Left kidney (tissue), 8 donors: ENCODE measurements at places on chromosomes 12 and 14.

- DNase-seq: no peak
Observed at GRCh38 chr12:56749359-56749758, 2.8 kb downstream of the PRIM1 start.

DNA sequence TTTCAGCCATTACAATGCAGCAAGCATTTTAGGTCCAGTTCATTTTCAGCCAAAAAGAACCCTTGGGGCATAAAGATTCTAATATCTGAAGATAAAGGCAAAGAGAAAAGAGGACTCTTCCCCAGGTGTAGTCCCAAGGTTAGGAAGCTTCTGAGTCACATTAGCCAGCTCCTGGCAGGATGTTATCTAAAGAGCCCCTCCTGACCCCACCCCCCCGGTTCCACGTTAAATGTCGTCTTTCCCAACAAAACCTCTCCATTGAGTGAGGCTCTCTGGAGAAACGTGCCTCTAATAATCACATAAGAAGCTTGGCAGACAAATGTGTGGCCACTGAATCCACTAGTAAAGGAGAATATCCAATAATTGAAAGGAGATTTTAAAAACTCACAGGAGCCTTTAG is 267.7 kb downstream of the GALC start:
- DNase-seq: no peak

GRCh38 chr12:84810611-84811010 is 102.0 kb downstream of the SLC6A15 start:
- DNase-seq: no peak

GRCh38 chr12:27178723-27179399 is 65.2 kb upstream of the STK38L start:
- DNase-seq: no peak

- no peak for DNase-seq
Observed at GRCh38 chr12:118590406-118591150, 214.2 kb downstream of the SUDS3 start.

GRCh38 chr12:42213954-42214426 is 24.1 kb downstream of the YAF2 start:
- DNase-seq: no peak

DNA sequence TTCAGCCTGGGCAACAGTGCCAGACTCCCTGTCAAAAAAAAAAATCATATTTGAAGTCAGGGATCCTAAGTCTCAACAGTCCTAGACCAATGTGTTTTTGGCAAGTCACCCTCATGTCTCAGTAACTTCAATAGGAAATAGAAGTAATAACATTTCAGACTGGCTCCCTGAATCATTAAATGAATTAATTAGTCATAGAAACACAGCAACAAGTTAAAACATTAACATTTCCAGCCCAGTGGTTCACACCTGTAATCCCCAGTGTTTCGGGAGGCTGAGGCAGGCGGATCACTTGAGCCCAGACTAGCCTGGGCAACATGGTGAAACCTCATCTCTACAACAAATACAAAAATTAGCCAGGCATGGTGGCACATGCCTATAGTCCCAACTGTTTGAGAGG is 125.2 kb downstream of the GTF2A1 start:
- no peak for DNase-seq

DNA sequence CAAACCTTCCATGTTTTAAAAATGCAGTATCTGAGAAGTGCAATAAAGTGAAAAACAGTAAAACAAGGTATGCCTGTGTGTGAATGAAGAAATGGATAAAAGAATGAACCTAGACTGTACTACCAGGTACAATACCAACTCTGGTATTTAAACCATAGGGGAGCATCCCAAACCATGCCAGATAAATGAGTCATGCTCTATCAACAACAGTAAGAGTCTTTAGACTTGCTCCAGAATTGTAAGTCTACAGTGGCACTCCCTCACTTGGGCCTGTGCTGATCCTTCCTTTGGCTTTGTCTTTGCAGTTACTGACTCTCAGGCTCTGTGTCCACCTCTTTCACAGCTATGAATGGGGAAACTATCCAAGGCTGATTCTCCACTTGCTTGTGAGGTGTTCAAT is 38.1 kb downstream of the BBS10 start:
- DNase-seq: no peak

DNA sequence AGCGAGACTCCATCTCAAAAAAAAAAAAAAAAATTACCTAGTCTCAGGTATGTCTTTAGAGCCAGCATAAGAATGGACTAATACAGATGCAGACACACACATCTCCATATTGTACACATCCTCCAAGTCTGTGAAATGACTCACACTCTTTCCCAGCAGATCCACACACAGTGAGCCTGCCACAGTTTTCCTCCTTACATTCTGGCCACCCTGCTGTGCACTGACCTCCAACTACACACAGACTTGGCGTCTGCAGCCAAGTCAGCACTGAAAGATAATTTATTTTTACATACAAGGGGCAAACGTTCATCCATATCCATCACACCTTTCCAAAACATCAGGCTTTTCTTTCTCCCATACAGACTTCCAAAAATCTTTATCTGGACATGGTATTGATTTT is 115.9 kb downstream of the SLC25A21 start:
- no peak for DNase-seq

DNA sequence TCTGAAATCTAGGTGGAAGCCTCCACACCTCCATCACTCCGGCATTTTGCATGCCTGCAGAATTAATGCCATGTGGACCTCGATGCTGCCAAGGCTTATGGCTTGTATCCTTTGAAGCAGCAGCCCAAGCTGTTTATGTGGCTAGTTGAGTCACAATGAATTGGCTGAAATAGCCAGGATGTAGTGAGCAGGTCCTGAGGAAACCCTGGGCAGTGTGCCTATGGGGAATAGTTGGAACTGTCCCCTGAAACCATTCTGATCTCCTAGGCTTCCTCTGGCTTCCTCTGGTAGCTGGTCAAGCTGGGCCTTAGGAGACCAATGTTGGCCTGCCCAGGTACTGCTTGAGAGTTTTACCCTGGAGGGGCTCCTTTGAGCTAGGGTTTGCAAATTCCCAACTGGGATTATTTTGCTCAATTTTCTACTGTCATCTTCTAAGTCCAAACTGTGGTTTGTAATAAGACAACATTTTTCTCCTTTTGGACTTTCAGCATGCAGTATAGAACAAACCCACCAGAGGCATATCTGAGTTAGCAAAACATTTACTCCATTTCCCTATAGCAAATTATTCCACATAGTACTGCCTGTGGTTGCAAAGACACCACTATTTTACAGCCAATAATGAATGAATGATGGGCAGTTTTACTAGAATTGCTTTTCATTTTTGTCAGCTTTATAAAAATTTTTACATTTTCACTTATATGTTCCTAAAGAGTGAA is 85.1 kb upstream of the AMIGO2 start:
- no peak for DNase-seq

GRCh38 chr12:101793401-101793800 is 37.4 kb downstream of the GNPTAB start:
- DNase-seq: no peak

- DNase-seq: no peak
Observed at GRCh38 chr14:61585598-61586543, 109.4 kb upstream of the HIF1A start.

DNA sequence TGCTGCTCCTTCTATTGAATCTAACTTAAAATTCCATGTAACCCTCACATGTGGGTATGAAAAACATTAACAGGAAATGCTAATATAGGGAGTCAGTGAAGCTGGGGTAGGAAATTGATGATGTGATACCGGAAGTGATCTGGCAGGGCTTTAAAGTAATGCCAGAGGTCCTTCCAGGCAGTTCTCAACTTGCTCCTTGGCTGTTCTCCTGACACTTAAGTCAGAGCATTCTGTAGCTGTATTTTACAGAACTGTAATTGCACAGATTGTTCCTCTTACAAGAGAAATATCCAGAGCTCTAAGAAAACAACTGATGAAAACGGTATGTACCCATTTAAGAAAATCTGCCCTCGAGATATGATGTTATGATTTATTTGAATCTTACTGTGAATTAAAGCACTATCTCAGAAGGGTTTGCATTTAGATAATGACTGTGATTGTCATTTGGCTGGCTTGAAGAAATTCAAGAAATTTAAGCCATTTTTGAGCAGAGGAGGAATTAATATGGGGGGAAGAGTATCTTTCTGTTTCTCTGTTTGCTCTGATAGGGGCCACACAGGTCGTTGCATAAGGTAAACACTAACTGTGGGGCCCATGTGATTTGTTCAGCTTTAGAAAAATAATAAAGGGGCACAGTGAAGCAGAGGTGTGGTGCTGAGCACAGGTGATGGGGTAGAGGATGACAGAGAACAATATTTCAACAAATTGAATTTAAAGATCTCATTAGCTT is 88.4 kb downstream of the BBS10 start:
- peak; percentile 3 for DNase-seq

- DNase-seq: no peak
Observed at GRCh38 chr12:85283560-85283959, 3.5 kb downstream of the ALX1 start.

DNA sequence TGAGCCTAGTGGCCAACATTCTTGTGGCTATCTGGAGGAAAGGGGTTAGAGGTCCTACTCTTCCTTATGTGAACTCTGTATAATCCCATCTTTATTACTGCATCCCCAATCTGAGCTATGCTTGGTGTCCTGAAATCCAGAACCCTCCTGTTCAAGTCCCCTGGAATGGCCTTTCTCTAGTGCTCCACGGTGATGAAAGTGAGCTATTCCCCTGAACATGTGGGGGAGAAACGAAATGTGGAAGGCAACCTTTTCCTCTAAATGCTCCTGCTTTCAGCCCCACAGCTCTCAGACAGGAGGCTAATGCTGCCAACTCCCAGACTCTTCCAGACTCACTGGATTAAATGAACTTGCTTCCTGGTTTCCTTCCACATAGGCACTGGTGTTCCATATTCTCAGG is 2.5 kb upstream of the PGAM5 start:
- no peak for DNase-seq

DNA sequence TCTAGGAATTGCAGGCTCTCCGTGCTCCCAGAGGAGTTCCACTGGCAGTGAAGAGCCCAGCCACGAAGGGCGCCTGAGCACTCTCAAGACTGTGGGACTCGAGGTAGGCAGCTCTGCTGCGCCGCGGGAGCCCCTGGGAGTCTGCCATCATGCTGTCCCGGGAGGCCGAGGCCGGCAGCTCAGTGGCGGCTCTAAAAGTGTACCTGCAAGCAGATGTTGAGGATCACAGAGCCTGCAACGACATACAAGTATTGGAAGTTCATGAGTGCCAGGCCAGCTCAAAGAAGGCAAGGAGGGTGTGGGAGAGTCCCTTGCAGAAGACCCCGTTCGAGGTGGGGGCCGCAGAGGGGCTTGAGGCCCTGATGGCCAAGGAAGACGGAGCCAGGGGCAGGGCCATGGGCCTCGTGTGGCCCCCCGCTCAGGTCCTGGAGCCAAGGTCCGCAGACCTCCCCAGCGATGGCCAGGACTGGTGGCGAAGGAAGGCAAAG is 62.7 kb downstream of the MUCL1 start:
- DNase-seq: no peak

- no peak for DNase-seq
Observed at GRCh38 chr14:70856851-70857495, 47.7 kb upstream of the MAP3K9 start.

- no peak for DNase-seq
Observed at GRCh38 chr12:25186038-25186787, 8.7 kb downstream of the DNAI7 start.

DNA sequence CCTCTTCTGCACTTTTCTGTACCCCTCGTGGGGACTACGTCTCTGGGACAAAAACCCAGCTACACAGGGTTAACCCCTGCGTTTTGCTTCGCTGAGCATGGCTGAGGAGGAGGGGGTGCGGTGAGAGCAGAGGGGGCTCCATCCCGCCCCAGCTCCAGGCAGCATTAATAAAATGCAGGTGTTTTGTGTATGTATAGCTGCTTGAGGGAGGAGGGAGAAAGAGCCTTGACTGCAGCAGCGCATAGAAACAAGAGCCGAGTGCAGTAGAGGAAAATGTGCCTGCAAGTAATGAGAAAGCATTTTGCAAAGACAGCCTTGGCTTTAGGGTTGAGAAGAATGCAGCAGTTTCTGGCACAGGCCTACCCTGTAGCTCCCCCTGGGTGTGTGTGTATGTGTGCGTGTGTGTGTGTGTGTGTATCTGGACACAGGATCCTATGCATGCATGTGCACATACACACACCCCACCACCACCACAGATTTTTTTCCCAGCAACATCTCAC is 103.9 kb downstream of the ZFP36L1 start:
- DNase-seq: peak; percentile 71

- no peak for DNase-seq
Observed at GRCh38 chr14:78697341-78697740, 527.2 kb downstream of the NRXN3 start.

- no peak for DNase-seq
Observed at GRCh38 chr14:69693145-69693544, 73.8 kb upstream of the SRSF5 start.

DNA sequence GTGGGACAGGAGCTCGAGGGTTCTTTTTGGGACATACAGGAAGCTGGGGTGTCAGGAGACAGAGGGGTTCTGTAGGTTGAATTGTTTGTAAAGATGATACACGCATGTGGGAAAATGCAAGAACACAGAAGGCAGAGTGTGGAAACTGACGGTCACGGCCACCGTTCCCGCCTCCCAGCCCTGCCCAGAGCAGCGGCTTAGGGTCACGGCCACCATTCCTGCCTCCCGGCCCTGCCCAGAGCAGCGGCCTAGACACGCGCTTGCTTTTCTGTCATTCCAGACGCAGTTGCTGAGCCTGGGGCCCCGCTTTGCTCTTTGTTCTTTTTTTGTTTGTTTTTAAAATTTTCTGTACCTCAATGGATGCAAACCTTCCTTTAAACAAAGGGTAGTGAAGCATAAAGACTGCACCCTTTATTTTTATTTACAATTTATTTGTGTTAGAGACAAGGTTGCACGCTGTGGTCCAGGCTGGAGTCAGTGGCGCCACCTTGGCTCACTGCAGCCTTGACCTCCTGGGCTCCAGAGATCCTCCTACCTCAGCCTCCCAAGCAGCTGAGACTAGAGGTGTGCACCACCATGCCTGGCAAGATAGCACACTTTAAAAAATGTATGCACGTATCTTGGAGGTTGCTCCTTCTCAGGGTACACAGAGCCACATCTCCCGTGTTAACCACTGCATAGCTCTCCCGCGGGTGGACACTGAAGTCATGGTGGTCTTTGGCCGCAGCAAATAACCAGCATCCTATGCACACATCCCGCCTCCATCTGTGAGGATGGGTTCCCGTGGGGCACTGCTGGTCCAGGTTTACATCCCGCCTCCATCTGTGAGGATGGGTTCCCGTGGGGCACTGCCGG is 142.3 kb downstream of the ADGRD1 start:
- no peak for DNase-seq

DNA sequence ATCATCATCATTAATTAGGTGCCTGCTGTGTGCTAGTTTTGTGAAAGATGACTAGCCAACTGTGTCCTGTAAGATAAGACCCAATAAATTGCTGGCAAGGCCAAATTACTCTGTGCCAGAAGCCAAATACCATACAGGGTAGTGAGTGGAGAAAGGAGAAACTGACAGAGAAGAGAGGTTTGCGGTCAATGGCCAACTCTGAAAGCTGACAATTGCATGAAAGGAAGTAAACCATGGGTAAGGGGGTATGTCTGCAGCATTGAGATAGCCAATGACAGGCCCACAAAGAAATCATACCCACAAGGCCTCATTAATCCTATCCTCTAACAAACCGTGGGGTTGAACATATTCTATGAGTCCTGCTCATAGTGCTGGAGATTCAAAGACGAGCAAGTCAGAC is 236.6 kb upstream of the CCDC196 start:
- no peak for DNase-seq

GRCh38 chr12:113673458-113674238 is 202.0 kb upstream of the LHX5 start:
- no peak for DNase-seq
